ENCODE measurements at places on chromosomes 11 and 22. TPM values are rescaled to one million over a fixed set of nuclear protein-coding genes. Genes with fewer than 3 reads are reported as not detected.

The NRIP3 gene
- total RNA-seq: 2.6 TPM

The HPX gene
- 0.45 TPM for total RNA-seq

The CCDC73 gene
- not detected for total RNA-seq

The CD6 gene
- total RNA-seq: not detected

The MS4A3 gene
- not detected for total RNA-seq

The MS4A6E gene
- not detected for total RNA-seq
